H9 (cell line): ENCODE measurements at places on chromosomes 2 and 18. TPM values are rescaled to one million over a fixed set of nuclear protein-coding genes. Genes with fewer than 3 reads are reported as not detected.

BOLL gene
- total RNA-seq, result not detected in 2 replicates

EN1 gene
- total RNA-seq, result not detected in 2 replicates

RAPGEF4 gene
- 1.4 and 1.5 TPM in 2 replicates for total RNA-seq

DNA sequence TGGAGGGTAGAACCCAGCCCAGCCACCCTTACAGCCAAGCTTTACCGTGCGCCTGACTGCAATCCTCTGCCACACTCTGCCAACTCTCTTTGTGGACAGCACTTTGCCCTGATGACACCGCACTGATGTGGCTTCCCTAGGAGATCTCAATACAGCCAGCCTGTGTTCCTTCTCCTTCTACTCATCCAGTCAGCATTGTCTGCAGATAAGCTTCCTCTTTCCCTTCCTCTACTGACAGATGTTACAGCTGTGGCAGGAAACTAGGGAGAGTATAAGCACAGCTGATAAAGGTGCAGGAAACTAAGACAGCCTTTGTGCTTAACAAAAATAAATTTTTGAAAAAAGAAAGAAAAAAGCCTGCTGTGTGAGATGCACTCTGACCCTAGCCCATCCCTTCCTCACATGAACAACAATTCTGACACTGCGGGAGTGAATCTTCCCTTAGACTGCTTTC is 25.0 kb downstream of the CEP68 start:
- peaks cover 54% of the 10 kb centered on the region for H3K36me3 ChIP-seq
- no peaks in the 10 kb centered on the region for H3K27me3 ChIP-seq
- DNase-seq, result no peak
- H3K4me3 ChIP-seq, result no peak overlapping the region
- H3K4me1 ChIP-seq, result peaks cover 6% of the 10 kb centered on the region; the same call in 1 of the 2 replicates
- H3K27ac ChIP-seq, result no peak overlapping the region

DNA sequence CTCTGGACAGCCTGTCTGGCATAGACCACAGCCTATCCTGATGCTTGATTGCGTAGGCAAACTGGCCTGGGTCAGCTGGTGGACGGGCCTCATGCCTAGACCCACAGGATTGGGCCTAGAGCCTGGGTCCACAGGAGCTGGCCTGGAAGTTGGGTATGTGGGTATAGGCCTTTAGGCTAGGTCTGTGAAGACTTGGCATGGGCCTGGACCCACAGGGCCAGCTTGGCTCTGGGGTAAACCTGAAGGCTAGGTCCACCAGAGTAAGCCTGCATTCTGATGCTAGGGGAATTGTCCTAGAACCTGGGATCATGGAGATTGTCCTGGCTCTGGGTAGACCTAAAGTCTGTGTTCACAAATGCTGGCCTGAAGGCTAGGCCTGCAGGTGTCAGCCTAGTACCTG is 1293.7 kb downstream of the CNTNAP5 start:
- H3K36me3 ChIP-seq, result no peaks in the 10 kb centered on the region
- H3K27ac ChIP-seq, result no peak overlapping the region
- no peak for DNase-seq
- H3K4me1 ChIP-seq, result no peaks in the 10 kb centered on the region
- H3K27me3 ChIP-seq, result no peaks in the 10 kb centered on the region
- H3K4me3 ChIP-seq, result no peak overlapping the region

UGT1A5 gene
- not detected in 2 replicates for total RNA-seq

PKP4 gene
- 52.0 and 52.3 TPM in 2 replicates for total RNA-seq

FAP gene
- total RNA-seq, result not detected in 2 replicates

GRCh38 chr2:225865468-225865867 is 466.0 kb downstream of the NYAP2 start:
- H3K4me1 ChIP-seq, result no peaks in the 10 kb centered on the region
- H3K36me3 ChIP-seq, result no peaks in the 10 kb centered on the region
- H3K4me3 ChIP-seq, result no peak overlapping the region
- H3K27me3 ChIP-seq, result no peaks in the 10 kb centered on the region

- no peaks in the 10 kb centered on the region for H3K4me1 ChIP-seq
- no peak for DNase-seq
- H3K36me3 ChIP-seq, result no peaks in the 10 kb centered on the region
- H3K27me3 ChIP-seq, result no peaks in the 10 kb centered on the region
These were observed 257.9 kb downstream of the SUCLG1 start for GRCh38 chr2:84201158-84201557.

- H3K27me3 ChIP-seq, result no peaks in the 10 kb centered on the region
- DNase-seq, result no peak
- H3K36me3 ChIP-seq, result peaks cover 14% of the 10 kb centered on the region
- H3K4me1 ChIP-seq, result peaks cover 9% of the 10 kb centered on the region; the same call in 1 of the 2 replicates
- no peak overlapping the region for H3K4me3 ChIP-seq
These were observed 32.2 kb downstream of the LINC00305 start for GRCh38 chr18:64116571-64117175.

TMEM169 gene
- 0.97 and 1.0 TPM in 2 replicates for total RNA-seq

FARSB gene
- total RNA-seq, result 31.2 and 32.1 TPM in 2 replicates

SLC25A52 gene
- total RNA-seq, result not detected in 2 replicates

DNA sequence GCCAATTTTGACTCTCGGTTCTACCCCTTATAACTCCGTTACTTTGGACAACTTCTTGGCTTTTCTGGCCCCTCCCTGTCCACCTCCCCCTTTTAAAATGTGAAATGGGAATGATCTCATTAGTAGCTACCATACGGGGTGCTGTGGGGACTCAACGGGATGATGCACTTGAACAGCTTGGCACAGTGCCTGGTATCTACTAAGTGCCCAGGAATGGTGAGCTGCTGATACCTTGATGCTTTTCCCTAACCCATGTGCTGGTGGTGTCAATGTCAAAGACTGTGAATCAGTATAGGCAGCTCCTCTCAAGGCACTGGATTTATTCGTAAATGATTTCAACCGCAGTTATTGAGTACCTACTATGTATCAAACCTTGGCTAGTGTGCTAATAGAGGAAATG is 204.2 kb downstream of the LOXHD1 start:
- DNase-seq, result no peak
- H3K36me3 ChIP-seq, result peaks cover 3% of the 10 kb centered on the region; the same call in 2 of the 3 replicates
- H3K27me3 ChIP-seq, result no peaks in the 10 kb centered on the region
- peaks cover 7% of the 10 kb centered on the region; the same call in 1 of the 2 replicates for H3K4me1 ChIP-seq

DNA sequence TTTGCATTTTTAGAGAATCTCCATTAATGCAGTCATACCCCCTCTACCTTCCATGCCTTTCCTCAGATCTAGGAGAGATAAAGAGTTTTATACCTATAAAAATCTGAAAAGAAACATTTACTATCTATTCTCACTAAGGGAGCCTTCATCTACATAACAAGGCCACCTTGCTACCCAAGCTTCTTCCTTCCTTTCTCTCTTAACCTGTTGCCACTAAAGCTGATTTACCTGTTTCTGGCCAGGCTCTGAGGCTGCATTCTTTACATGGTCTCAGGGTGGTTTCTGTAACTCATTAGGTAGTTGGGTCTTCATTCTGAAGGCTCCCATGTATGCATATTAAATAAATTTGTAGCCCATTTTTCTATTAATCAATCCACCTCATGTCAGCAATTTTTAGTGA is 391.6 kb downstream of the DLGAP1 start:
- H3K4me3 ChIP-seq, result no peak overlapping the region; the same call in 2 of the 3 replicates
- no peaks in the 10 kb centered on the region for H3K4me1 ChIP-seq
- H3K36me3 ChIP-seq, result peaks cover 84% of the 10 kb centered on the region

STRN gene
- 31.4 and 31.7 TPM in 2 replicates for total RNA-seq

GRCh38 chr18:45163871-45164270 is 451.4 kb upstream of the SLC14A2 start:
- no peaks in the 10 kb centered on the region for H3K4me1 ChIP-seq
- DNase-seq, result no peak
- no peaks in the 10 kb centered on the region for H3K36me3 ChIP-seq
- no peak overlapping the region for H3K4me3 ChIP-seq

GALNT5 gene
- total RNA-seq, result 0.13 and 0.17 TPM in 2 replicates

DNA sequence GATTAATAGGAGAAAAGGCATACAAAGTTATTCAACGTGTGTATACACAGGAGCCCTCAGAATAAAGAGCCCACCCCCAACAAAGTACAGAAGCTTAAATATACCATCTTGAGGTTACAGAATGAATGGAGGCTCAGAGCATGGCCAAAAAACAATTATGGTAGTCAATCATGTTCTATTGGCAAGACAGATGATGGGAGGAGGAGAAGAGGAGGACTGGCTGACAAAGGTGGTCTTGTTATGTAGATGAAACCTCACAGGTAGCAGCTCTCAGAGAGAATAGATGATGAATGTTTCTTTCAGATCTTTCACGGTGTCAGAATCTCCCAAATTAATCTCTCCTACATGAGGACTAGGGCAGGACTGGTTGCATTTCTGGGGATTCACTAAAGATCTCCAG is 66.0 kb downstream of the ARL4C start:
- DNase-seq, result no peak
- H3K27me3 ChIP-seq, result peaks cover 8% of the 10 kb centered on the region; the same call in 1 of the 2 replicates
- H3K36me3 ChIP-seq, result no peaks in the 10 kb centered on the region
- no peak overlapping the region for H3K27ac ChIP-seq
- no peak overlapping the region for H3K4me3 ChIP-seq
- no peaks in the 10 kb centered on the region; the same call in 1 of the 2 replicates for H3K4me1 ChIP-seq

- H3K4me1 ChIP-seq, result peaks cover 2% of the 10 kb centered on the region; the same call in 1 of the 2 replicates
- H3K4me3 ChIP-seq, result no peak overlapping the region
- no peak for DNase-seq
- no peak overlapping the region for H3K27ac ChIP-seq
- H3K27me3 ChIP-seq, result no peaks in the 10 kb centered on the region
These were observed 25.0 kb upstream of the MSGN1 start for GRCh38 chr2:17791121-17791816.

DNA sequence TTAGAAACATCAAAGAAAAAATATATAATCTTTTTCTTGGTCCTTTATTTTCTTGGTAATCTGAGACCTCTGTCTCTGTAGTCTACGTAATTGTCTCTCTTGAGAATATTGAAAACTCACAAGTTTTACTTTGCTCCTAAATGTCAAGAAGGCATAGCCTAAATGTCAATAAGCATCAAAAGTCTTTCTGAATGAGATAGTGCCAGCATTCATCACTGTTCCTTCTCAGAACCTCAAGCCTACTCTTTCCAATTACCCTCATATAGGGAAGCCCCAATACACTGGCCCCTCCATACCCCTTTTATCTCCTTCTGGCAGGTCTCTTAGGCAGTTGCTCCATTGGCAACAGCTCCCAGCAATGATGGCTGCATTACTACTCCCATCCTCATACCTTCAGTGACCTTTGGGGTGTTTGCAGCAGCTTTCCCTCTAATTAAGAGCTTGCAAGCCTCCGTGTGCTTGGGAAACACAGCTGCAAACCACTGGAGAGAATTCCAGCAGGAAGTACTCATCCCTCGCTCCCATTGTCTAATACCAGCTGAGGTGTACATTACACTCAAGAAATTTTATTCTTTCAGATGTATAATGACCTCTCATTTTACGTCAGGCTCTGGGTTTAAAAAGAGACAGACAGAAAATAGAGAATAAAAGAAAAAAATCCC is 95.8 kb downstream of the KYNU start:
- H3K4me1 ChIP-seq, result peaks cover 15% of the 10 kb centered on the region
- peaks cover 17% of the 10 kb centered on the region; the same call in 1 of the 2 replicates for H3K36me3 ChIP-seq
- H3K27ac ChIP-seq, result peak overlapping the region; percentile 97
- no peak for DNase-seq

- peaks cover 29% of the 10 kb centered on the region for H3K27me3 ChIP-seq
- H3K36me3 ChIP-seq, result peaks cover 4% of the 10 kb centered on the region; the same call in 1 of the 2 replicates
- peaks cover 4% of the 10 kb centered on the region; the same call in 1 of the 2 replicates for H3K4me1 ChIP-seq
- DNase-seq, result peak; percentile 76
- no peak within 1 kb of the TSS for H3K27ac ChIP-seq
- H3K4me3 ChIP-seq, result peak within 1 kb of the TSS; percentile 77
These were observed at the start of gene SALL3 for GRCh38 chr18:78979730-78980278. TSS of gene SALL3 (plus strand) at chr18:78979818. CDS start at chr18:78980275, 457 bp downstream.

DNA sequence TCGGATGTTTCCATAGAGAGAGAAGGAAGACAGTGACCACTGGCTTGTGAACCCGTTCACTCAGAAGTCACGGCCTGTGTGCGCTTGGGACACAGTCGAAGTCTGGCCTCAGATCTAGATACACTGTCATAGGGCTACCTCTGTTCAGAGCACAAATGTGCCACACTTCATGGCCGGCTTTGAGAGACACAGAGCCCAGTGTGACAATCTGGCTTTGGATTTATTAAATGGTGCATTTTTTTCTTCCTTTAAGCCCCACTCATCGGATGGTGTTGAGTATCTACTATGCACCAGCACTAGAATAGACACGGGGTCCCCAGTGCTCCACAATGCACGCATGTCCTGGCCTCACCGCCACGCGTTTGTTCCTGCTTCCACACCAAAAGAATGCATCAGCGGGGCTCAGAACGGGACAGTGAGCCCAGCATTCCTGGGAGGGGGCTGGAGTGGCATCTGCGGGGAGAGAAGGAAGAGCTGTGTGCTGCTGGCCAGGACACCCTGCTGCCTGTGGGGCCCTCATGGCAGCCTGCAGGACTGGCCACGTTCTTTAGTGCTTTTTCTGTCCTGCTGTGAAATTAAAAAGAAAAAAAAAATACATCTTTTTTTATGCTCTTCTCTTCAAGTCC is 738.9 kb upstream of the SALL3 start:
- H3K4me3 ChIP-seq, result no peak overlapping the region
- DNase-seq, result no peak
- H3K27ac ChIP-seq, result no peak overlapping the region
